ENCODE measurements at places on chromosomes 3 and 15.
A peak's percentile ranks its signal among the peaks of the same experiment; 100 is the strongest.

GRCh38 chr15:78796510-78796909 is 14.8 kb downstream of the ADAMTS7 start:
- DNase-seq: no peak

GRCh38 chr15:60989696-60990095 is 239.4 kb downstream of the RORA start:
- DNase-seq: no peak

DNA sequence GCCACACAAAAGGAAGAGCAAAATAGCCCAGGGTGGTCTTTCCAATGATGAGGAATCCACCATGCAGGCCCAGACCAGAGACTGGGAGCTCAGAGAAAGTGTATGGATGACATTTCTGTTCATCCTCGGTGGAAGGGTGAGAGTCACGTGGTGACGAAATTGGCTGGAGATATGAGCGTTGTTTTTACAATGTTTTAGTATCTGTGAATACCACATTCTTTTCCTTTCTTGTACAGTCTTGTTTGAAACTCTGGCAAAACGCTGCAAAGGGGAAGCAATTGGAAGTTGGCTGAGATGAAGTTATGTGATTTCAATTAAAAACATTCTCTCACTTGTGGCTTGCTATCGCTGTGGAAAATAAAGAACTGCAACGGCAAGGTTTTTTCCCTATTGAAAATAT is 137.5 kb downstream of the MAGI1 start:
- no peak for DNase-seq

- no peak for DNase-seq
Observed at GRCh38 chr3:195173657-195174056, 97.3 kb downstream of the XXYLT1 start.

DNA sequence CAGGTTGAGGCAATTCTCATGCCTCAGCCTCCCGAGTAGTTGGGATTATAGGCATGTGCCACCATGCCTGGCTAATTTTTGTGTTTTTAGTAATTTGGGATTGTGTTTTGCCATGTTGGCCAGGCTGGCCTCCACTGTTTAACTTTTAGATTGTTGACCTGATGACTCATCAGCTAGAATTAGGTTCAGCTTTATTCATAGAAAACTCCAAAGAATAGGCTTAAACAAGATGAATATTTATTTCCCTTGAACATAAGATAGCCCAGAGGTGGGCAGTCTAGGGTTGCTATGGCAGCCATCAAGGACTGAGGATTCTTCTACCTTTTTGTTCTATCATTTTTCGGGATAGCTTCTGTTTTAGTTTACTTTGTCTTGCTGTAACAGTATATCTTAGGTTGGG is 99.6 kb upstream of the SELENOK start:
- peak; percentile 2 for DNase-seq

- no peak for DNase-seq
Observed at GRCh38 chr15:63448266-63448665, 56.1 kb upstream of the USP3 start.

GRCh38 chr3:21055015-21055414 is 696.0 kb downstream of the ZNF385D start:
- no peak for DNase-seq

GRCh38 chr3:52503788-52504424 is 8.8 kb downstream of the STAB1 start:
- DNase-seq: no peak

- DNase-seq: peak; percentile 1
Observed at GRCh38 chr3:162865466-162865865, 1368.9 kb downstream of the OTOL1 start.

DNA sequence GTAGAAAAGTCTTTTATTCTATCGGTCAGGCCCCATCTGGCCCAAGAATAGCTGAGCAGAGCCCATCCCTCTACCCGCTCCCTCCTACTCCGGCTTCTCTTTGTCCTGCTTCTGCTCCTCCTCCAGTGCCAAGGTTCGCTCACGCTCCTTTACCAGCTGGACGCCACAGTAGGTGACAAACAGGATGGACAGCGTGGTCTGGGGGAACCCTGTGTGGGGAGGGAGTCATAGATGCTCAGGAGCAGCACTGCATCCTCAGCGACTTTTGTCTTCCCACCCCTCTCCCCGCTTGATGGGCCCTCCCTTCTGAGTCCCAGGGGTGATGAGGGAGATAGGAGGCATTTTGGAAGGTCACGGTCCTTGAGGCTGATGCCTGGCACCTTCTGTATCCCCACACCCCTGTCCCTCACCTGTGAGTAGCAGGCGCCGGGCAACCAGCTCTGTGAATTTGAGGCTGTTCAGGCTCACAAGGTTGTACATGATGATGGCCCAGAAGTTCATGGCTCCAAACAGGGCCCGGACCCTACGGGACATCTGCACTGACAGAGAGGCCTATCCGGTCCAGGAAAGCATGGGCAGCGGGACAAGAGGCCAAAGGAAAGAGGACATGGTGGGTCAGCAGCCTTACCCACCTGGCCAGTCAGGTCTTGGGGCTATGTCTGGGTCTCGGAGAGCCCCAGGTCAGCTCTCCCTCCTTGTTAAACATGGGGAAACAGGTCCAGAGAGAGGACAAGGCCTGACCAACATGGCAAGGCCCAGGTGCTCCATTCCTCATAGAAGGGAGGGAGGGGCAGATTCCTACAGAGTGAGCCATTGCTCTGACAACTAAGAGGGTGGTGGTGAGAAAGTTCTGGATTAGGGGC is 7.6 kb downstream of the KLHL40 start:
- DNase-seq: no peak

DNA sequence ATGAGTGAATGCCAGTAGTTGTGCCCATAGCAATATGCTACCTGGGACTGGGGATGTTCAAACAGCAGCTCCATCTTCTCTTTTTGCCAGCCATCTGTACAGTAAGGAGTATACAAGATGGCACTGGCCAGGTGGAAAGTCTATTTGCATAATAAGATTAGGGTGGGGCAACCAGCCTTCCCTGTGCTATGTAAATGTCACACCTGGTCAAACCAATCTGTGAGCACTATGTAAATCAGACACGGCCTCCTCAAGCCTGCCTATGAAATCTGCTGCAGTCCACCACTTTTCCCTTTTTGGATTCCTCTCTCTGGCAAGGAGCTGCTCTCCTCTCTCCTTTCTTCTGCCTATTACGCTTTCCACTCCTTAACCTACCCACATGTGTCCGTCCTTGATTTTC is 53.0 kb downstream of the C3orf80 start:
- no peak for DNase-seq

GRCh38 chr3:51798411-51798963 is 19.4 kb upstream of the IQCF6 start:
- no peak for DNase-seq

DNA sequence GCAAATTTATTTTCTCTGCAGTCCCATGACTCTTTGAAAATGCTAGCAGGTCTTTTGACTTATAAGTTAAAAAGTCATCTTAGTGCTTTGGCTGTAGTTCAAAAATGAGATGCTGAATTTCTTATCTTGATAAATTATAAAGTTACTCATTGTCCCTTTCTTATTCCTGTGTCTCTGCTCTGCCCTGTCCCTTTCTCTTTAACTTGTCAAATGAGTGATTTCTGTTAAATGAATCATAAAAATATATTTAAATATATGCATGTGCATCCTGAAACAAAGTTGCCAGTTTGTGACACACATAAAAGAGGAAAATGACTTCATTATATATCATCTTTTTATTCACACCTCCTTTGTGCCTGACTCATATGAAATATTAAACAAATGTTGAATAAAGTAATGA is 1097.3 kb upstream of the EPHA6 start:
- DNase-seq: no peak

- DNase-seq: no peak
Observed at GRCh38 chr3:41162541-41162940, 36.8 kb upstream of the CTNNB1 start.

GRCh38 chr3:178352326-178353005 is 183.8 kb upstream of the KCNMB2 start:
- peak; percentile 87 for DNase-seq

DNA sequence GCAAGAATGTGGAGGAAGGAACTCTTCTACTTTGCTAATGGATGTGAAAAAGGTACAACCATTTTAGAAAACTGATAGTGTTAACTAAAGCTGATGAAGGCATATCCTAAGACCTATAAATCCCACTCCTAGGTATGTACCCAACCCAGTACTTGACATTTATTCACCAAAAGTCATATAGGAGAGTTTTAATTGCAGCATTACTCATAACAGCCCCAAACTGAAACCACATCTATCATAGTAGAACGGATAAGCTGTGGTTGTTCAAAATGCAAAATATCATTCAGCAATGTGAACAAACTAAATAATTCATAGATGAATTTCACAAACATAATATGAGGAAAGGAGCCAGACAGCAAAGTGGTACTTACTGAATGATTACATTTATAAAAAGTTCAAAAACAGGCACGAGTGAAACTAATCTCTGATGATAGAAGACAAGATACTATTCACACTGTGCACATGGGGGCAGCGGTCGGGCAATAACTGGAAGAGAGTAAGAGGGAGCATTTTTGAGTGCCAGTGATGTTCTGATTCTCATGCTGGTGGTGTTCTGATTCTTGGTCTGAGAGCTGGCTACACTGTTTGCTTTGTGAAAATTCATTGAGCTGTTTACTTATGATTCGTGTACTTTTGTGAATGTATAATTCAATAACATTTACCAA is 34.3 kb downstream of the GOLIM4 start:
- peak; percentile 28 for DNase-seq

DNA sequence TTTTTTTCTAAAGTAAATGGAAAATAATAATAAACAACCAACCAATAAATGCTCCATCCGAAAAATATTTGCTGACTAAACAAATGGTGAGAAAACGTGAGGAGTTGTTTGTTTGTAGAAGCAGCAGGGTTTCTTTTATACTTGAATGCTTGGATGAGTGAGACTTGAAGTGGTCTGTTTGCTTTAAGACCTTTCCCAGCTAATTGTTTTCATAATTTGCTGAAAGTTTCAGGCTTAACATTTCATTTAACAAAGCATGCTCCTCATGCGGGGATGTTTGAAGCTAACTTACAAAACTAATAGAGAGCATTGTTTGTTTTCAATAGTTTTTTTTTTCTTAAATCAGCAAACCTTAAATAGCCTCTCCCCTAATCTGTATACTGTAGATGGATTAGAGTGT is 484.6 kb downstream of the ROBO2 start:
- DNase-seq: no peak

- DNase-seq: no peak
Observed at GRCh38 chr3:46561511-46561910, 4.6 kb downstream of the LRRC2 start.

DNA sequence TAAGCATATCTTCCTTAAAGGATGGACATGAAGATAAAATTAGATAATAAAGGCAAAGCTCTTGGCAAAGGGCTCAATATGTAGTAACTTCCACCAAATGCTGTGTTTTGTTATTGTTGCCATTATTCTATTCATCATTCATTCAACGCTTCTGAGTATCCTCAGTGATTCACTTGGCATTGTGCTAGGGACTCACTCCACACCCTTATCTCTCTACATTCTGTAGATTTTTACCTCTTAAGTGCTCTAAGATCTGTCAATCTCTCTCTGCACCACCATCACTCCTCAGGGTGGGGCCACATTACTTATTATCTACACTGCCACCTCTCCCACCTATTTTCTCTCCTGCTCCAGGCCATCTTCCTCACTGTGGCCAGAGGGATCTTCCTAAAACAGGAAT is 51.2 kb downstream of the SH3GL3 start:
- no peak for DNase-seq

DNA sequence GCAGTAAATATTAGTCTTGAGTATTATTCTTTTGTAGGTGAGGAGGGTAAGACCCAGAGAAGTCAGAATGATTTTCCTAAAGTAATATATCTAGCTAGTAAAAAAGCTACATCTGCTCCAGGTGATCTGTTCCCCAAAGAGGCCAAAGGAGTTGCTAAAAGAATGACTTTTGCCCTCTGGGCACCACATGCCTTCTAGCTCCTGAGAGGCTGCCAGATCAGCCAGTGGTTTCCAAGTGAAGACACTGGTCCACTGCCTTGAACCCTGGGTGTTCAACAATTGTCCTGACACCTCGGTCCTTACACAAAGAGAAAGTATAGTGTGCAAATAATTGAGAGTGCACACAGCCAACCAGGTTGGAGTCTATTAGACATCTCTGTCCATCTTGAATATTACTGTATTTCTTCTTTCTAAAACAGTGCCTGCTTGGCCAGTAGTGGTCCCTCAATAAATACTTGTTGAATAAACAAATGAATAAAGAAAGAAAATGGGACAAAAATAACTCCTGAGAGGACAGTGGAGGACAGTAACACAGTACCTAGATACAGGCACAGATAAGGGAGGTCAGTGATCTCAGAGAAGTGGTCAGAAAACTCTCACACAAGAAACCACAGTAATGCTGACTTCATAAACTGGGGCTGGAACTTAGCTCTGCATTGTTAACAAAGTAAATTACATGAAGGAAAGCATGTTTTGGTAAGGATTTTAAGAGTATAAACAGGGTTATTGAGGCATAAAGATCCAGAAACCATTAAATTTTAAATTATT is 56.6 kb upstream of the CSTA start:
- DNase-seq: no peak

- DNase-seq: no peak
Observed at GRCh38 chr3:194382892-194383223, 13.3 kb upstream of the LRRC15 start.

DNA sequence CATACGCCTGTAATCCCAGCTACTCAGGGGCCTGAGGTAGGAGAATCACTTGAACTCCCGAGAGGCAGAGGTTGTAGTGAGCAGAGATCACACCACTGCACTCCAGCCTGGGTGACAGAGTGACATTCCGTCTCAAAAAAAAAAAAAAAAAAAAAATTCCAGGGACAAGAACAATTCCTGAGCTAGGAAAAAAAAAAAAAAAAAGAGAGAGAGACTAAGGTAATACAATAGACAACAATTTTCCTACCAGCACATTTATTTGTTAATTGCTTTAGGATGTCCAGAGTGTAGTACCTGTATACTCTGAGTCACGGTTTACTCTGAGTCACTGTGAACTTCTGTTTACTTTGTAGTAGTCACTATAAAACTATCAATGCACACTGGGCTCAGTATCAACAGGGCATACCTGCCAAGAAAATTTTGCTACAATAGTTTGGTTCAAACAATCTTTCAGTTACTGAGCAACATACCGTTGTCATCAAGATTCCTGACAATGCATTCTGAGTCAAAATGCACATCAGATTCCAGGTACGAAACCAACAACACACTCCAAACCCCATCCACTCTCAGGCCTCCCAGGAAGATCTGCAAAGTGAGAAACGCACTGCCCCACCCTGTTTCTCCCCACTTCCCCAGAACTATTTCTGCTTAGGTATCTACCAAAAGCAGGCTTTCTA is 28.3 kb downstream of the IGF2BP2 start:
- DNase-seq: peak; percentile 45

GRCh38 chr3:72487078-72487765 is 361.0 kb downstream of the SHQ1 start:
- DNase-seq: peak; percentile 91

GRCh38 chr15:27017168-27017809 is 46.3 kb downstream of the GABRG3 start:
- peak; percentile 11 for DNase-seq

Data from adipocyte (in vitro differentiated cells).